ENCODE measurements at places on chromosomes 6 and 20.

GRCh38 chr6:92180090-92180489, 1239.3 kb downstream of the EPHA7 start:
- ATAC-seq = no peak

DNA sequence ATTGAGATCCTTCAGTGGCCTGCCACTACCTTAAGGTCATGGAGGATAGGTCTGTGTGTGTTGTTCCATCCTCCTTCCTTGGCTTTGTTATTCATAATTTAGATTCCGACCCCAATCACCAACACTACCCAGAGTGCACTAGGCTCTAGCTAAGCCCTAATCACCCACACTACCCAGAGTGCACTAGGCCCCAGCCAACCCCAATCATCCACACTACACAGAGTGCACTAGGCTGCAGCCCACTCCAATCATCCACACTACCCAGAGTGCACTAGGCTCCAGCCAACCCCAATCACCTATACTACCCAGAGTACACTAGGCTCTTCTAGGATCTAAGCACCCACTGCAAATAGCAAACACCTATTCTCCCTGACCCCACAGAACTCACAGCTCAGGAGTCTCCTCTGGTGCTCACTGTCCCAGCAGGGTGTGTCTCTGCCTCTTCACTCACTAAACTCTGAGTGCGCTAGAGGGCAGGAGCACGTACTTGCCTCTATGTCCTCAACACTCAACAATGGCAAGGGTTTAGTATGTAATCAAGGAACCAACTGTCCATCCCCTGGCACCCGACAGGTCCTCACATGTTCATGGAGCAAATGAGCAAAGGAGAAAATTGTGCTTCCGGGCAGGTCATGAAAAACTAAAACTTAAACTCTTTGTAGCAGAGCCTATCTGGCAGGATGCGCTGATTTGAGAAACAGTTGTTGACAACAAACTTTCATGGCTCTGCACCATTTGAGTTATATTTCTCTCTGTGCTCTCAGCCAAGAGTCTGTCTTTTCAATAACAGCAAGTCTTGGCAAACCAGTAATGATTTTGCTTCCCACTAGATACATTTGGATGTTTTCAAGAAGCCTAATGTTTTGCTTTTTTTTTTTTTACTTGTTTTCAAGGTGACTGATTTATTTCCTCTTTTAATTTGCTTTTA, 54.3 kb downstream of the SLC22A23 start:
- ATAC-seq = no peak

DNA sequence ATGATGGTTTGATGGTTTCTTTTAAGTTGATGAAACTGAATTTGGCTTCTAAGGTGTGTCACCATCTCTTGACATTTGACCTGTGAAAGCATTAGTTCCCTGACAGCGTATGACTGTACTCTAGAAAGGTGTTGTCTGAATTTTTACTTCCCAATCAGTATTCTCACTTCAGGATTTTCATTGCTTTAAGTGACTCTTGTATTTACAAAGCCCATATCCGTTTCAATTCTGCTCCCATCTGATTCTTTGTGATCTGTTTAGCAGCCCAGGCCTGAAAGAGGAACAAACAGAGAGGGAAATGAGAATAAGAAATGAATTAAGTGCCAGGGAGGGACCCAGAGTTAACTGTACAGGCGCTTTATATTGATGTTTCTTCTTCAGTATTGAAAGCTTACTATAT, 73.7 kb downstream of the FARS2 start:
- peak; percentile 28 for ATAC-seq

DNA sequence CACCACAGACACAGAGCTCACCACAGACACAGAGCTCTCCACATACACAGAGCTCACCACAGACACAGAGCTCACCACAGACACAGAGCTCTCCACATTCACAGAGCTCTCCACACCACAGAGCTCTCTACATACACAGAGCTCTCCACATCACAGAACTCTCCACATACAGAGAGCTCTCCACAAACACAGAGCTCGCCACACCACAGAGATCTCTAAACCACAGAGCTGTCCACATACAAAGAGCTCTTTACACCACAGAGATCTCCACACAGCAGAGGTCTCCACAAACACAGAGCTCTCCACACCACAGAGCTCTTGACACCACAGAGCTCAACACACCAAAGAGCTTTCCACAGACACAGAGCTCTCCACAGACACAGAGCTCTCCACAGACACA, 55.8 kb downstream of the ERMARD start:
- no peak for ATAC-seq

DNA sequence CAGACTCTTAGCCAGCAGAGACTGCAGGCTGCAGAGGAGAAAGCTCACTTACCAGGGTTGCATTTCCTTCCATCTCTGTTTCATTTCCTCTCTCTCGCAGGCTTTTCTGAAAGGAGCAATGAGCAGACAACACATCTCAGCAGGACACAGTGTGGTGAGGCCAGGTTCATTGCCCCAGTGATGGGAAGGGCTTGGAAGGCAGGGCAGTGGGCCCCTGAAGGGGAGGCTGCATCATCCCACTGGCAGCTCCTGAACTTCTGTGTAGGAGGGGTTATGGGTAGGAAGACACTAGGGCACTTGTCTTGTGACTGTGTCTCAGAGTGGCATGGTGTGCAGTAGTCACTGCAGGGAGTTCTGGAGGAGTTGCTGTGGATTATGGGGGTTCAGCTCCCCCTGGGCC, 246.8 kb downstream of the QKI start:
- no peak for ATAC-seq

All from activated CD4-positive, CD25-positive, alpha-beta regulatory T cell treated with anti-CD3 and anti-CD28 coated beads, Interleukin-2, amount 50 U/mL, for 24 hours (primary cell).